Activated naive CD8-positive, alpha-beta T cell treated with anti-CD3 and anti-CD28 coated beads for 36 hours (primary cell): ENCODE measurements at places on chromosomes 1 and 21.

GRCh38 chr1:93698329-93699048 is 16.9 kb upstream of the BCAR3 start:
- no peak for DNase-seq

DNA sequence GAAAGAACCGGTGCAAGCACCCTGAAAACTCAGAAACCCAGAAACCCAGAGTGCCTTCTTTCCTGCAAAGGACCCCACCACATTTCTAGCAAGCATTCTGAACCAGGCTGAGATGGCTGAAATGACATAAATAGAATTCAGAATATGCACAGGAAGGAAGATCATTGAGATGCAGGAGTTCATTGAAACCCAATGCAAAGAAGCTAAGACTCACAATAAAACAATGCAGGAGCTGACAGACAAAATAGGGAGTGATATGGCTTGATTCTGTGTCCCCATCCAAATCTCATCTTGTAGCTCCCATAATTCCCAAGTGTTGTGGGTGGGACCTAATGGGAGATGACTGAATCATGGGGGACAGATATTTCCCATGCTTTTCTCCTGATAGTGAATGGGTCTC is 22.8 kb upstream of the SGIP1 start:
- DNase-seq = no peak

DNA sequence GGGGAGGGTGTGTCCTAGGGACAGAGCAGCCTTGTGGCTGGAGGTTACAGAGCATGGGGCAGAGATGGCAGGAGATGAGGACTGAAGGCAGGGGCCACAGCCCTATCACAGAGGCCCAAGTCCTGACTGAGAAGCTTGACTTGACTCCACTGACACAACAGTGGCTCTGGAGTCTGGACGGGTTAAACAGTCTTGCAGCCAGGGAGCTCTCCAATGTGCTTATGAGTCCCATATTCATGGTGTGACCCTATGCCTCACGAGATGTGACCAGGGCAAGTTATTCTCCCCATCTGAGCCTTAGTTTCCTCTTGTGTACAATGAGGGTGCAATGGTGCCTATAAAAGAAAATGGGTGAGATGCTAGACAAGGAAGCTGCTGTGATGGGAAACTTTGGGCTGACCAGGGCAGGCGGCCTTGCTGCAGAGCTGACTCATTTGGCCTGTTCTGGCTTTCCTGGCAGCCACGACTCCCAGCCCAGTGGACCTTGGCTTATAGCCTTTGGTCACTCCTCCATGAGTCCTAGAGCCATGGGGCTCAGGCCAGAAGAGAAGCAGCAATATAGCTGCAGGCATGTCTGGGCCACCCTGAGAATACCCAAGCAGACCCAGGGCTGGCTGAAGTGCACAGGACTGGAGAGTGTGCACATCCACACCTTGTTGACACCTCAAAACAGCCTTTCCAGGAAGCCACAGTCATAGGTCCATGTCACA is 2.8 kb upstream of the TTC22 start:
- DNase-seq = no peak

- no peak for DNase-seq
Measured at GRCh38 chr21:39056636-39057035, 126.6 kb downstream of the PSMG1 start.

DNA sequence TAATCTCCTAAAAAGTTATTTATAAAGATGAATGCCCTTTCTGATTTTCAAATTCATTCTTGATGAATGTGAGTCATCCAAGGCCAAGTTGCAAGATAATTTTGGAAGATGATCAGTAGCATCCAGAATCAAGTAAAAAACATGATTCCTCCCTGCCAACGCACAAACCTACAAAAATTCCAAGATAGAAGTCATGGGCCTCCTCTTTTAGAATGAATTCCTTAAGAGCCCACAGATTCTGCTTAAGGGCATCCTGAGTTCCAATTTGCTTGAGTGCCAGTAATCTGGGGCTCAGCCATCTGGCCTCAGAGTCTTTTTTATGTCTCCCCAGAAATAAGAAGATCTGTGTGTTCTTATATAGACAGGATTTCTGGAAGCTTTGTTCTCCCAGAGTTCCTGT is 23.2 kb upstream of the SPATA6 start:
- DNase-seq = no peak

- DNase-seq = no peak
Measured at GRCh38 chr1:9441451-9442133, 97.7 kb upstream of the SLC25A33 start.

GRCh38 chr1:182666706-182667105 is 17.7 kb downstream of the RGS8 start:
- no peak for DNase-seq
